ENCODE measurements at places on chromosomes 13 and 19.

GRCh38 chr19:50739914-50740426 lies 16.8 kb downstream of the CLEC11A start:
- DNase-seq, result no peak

DNA sequence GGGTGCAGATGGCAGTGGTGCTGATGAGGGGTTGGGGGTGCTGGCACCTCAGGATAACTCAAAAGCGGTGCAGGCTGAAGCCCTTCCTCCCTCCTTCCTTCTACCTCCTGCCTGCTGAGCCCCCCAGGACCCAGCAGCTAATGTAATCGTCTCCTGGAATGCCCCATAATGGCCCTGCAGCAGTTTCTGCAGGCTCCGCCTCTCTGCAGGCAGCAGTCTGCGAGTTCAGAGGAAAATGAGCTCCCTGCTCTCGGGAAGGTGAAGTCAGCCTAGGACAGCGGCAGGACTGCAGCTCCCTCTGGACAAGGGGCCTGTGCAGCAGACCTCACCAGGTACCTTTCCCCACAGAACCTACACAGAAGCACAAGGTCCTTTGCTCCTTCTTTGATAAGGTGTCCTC lies 130.9 kb downstream of the ZDHHC20 start:
- no peak for DNase-seq

- DNase-seq, result no peak
These were observed 17.1 kb downstream of the NAA16 start for GRCh38 chr13:41327994-41328790.

DNA sequence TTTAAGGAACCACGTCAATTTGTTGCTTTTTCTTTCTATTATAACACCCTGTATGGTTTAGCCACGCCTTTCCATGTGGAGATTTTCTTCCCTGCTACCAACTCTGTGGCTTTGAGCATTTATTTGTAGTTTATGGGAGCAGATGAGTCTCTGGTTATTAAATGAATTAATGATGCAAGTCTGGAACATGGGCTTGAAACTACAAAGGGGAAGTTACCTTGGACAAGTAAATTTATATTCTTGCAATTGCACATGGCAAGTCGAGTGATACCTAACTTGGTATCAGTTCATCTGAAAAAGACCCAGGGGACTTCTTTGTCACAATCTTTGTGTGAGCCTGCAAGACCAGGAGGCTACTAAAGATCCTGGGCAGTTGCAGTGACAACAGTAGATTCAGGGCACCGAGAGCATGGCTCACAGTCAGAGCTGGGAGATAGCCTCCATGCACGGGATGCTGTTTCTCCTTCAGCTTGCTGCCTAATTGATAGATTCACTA lies 24.4 kb downstream of the B3GLCT start:
- no peak for DNase-seq

DNA sequence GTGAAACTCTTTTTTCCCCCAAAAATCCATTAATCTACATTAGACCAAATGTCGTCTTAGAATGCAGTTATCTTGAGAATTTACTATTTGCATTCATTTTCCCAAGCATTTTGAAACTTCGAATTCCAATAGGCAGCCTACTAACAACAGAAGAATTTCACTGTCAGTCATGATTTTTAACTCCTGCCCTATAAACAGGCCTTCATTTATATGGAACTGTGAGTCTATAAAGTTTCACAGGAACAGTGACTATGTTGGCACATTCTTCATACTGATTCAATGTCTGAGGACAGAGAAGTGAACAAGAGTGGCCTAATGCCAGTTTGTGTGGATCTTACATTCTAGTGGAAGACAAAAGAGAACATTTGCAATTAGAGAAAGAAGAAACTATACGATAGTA lies 198.0 kb downstream of the PCDH17 start:
- no peak for DNase-seq

DNA sequence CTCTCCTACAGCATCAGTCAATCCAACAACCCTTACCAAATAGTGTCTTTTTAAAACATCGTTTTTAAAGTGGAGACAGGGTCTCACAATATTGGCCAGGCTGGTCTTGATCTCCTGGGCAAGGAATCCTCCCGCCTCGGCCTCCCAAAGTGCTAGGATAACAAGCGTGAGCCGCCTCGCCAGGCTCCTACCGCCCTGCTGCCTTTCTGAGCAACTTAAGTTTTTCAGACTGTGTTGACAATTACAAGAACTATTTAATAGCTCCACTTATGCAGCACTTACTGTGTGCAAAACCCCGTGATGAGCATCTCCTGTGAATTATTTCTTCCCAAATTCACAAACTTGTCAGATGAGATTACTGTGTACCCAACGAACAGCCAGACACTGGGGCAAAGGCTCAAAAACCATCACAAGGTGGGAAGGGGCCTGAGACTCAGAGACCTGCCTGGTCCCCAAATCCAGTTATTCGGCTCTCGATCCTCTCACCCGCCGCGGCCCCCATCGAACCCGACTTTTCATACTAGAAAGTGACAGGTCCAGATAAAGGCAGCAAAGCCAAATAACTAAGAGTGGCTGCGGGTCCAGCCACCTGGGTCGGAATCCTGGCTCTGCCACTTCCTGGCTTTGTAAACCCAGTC lies 581 bp downstream of the RPL18 start:
- no peak for DNase-seq

DNA sequence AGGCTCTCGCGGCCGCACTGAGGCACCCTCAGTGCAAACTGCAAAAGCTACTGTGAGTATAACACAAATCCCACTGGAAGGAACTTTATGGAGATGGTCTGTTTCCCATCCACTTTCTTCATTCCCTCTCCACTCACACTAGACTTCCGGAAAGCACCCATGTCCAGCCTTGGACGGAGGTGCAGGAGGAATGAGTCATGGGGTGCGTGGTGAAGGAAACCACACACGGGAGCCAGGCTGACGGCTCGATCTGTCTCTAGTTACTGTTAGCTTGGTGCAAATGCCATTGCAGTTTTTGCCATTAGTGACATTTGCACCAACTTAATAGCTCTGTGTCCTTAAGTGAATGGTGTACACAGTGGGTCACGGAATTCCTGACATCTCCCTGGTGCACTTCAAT lies 14.6 kb downstream of the NLRP8 start:
- no peak for DNase-seq

- no peak for DNase-seq
These were observed 12.3 kb downstream of the CEACAM19 start for GRCh38 chr19:44683434-44684210.

DNA sequence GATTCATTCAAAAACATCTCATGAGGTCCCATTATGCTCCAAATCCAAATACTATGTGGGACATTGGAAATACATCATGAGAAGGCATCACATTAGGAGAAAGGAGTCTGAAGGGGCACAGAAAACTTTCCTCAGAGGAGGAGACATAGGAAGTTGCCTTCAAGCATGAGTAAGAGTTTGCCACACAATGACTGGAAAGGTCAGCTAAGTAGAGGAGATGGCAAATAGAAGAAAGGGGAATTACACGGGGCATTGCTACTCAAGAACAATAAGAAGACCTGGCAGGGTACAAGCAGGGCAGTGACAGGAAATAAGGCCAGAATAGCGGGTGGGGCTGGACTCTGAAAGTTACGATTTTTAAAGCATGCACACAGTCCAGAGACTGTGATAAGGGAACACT lies 231.6 kb downstream of the SPRY2 start:
- no peak for DNase-seq

DNA sequence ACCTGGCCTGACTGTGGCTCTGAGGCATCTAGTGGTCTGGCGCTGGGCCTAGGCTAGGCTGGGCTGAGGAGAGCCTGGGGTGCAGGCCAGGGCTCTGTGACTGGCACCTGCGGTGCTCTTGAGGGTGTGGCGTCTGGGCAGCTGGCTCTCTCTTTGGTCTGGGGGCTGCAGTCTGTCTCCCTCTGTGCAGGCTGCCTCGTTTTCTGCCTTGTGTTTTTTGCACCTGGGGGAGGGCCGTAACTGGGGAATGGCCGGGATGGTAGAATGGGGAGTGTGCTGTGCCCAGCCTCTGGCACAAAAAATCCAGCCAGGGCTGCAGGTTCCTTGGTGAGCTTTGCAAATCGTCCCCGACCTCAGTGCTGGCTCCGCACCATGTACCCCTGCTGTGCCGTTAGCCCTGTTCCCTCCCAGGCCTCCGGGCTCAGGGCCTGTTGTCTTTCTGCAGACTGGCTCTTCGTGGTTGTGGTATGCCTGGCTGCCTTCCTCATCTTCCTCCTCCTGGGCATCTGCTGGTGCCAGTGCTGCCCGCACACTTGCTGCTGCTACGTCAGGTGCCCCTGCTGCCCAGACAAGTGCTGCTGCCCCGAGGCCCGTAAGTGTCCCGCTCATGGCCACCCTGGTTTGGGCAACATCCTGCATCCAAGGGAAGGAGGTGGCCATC lies 6.5 kb upstream of the USF2 start:
- no peak for DNase-seq

DNA sequence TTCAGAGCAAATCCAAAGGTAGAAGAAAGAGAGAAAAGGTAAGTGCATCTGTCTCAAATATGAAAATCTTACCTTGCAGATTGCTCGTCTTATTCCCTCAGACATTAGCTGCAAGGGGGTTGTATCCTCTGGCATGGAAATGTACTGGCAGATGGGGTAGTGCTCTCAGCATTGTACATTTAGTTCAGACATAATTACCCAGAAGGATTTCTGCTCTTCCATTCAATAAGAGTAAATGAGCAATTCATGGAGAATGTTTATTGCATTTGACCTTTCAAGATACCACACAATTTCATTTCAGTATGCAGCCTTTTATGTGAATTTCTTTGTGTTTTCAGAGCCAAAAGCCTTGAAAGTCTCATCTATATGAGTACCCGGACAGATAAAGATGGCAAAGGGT lies 63.8 kb downstream of the SCEL start:
- no peak for DNase-seq

- DNase-seq, result no peak
These were observed 38.8 kb downstream of the SHISA2 start for GRCh38 chr13:26012995-26013394.

- no peak for DNase-seq
These were observed 162.5 kb upstream of the TSHZ3 start for GRCh38 chr19:31511696-31512095.
